ACHN (cell line): ENCODE measurements at places on chromosomes 3 and 15.

GRCh38 chr15:71806452-71806931 is 3.9 kb upstream of the NR2E3 start:
- peak; percentile 40 for DNase-seq

- no peak for DNase-seq
Measured at GRCh38 chr3:23713641-23714040, 92.1 kb upstream of the UBE2E1 start.

DNA sequence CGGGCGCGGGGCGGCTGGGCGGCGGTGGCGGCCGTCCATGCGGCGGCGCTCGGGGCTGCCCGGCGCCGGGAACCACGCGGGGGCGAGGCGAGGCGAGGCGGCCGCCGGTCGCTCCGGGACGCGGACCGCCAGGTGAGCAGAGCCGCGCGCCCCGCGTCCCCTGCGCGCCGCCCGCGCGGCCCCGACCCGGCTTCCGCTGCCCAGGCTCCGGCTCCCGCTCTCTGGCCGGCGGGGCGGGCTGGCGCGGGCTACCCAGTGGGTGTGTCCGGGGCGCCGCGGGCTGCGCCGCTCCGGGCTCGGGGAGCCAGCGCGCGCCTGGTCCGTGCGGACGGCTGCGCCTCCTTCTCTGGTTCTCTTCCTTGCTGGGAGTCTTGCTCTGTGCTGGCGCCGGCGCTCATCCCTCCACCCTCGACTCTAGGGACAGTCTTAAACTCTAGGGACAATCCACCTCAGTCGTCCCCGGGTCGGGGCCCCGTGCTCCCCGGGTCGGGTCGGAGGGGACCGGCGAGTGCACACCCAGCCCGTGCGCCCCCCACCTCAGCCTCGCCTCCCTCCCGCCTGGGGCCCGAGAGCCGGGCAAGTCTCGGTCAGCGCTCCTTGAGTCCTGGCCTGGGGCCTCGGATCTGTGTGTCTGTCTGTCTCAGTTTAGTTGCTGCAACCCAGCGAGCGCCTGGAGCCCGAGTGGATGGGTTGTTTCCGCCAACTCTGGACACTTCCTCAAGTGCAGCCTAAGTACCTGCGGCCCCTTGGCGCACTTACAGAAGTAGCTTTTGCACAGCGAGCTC is 488 bp downstream of the THSD4 start:
- peak; percentile 53 for DNase-seq

- no peak for DNase-seq
Measured at GRCh38 chr3:4223777-4224176, 79.4 kb upstream of the SETMAR start.
